ENCODE measurements at places on chromosomes 7 and 10. TPM values are rescaled to one million over a fixed set of nuclear protein-coding genes. Genes with fewer than 3 reads are reported as not detected.
A peak's percentile ranks its signal among the peaks of the same experiment; 100 is the strongest.

DNA sequence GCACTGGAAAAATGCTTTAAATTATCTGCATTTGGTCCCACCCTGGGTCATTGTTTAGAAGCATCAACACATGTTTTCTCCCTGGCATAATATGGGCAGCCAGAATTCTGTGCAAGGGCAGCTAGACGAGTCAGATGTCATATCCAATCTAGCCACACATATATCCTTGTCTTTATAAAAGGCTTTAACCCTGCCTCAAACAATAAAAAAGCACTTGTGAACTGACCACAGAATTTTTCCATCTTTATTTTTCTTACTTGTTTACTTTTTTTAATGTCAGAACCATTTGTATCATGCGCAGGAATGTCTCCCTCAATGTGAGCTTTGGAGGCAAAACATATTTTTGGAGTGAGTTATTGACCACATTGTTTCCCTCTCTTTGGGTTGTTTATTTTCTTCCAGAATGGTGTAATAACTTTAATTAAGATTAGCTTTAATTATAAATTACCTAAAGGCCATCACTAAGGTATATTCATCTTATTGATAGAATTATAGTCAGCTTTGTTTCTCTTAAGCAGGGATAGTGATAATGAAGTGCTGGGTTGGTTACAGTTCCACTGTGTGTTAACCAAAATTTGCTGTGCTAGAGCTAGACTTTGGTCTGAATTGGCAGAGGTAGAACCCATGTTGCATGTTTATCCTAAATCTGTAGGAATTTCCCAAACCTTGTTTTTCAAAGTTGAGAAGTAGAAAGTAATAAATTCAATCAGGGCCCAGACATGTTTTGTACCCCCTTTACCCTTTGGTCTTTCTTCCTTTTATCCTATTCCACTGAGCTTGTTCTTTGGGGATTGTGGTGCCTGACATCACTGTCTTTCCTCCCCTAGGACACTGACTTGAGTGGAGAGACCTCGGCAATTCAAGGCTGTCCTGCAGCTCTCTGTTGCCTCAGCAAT lies 1078.4 kb downstream of the KCNMA1 start:
- DNase-seq: no peak

Gene CCDC3
- 1.5 TPM for total RNA-seq

DNA sequence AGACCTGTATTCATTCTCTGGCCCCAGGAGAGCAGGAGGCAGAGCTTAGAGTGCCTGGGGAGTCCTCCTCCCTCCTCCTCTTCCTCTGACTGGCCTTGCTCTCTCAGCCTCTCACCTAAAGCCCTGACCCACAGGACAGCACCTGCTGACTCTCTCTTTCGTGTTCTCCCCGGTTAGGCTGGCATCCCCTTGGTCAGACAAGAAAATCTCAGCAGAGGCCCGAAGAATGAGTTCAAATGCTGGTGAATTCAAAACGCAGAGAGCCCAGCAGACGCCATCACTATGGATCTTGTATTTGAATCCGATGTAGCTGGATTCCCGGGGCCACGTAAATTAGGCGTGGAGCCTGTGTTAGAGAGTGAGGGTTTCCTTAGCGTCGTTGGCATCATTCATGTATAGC lies 255.3 kb downstream of the KLF6 start:
- no peak for DNase-seq

- no peak for DNase-seq
Measured at GRCh38 chr7:127710635-127711034, 58.6 kb downstream of the SND1 start.

Gene NPC1L1
- total RNA-seq: not detected

GRCh38 chr7:129263168-129263567 lies 38.3 kb downstream of the AHCYL2 start:
- no peak for DNase-seq

GRCh38 chr7:148472406-148472805 lies 118.2 kb upstream of the C7orf33 start:
- no peak for DNase-seq

DNA sequence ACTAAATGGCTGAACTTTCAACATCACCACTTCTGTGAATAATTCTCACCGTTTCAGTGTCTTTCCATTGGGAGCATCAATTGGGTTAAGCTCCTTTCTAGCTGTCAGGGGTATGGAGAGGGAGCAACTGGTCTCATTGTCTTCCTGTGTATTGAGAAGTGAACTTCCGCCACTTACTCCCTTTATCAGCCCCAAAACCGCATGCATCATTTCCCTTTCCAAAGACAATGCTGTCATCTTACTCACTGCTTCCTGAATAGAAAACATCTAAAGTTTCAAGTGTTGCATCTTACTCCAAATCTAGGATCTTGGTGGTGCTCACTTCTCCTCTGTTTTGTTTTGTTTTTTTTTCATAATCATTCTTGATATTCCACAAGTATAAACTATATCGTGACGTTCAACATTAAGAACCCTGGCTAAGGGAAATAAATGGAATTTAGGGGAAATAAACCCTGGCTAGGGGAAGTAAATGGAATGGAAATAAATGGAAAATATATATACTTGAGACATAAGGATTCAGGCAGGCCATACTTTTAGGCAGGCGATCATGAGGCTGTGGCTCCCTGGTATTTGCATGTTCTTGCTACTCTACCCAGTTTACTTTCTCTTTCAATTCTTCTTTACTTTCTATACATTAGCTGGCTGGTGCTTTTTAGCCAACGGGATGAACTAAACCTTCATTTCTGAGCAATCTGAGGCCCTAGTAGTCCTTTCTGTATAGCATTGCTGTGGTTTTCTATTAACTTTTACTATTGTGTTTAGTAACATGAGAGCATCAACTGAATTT lies 371.9 kb downstream of the BMPER start:
- no peak for DNase-seq

DNA sequence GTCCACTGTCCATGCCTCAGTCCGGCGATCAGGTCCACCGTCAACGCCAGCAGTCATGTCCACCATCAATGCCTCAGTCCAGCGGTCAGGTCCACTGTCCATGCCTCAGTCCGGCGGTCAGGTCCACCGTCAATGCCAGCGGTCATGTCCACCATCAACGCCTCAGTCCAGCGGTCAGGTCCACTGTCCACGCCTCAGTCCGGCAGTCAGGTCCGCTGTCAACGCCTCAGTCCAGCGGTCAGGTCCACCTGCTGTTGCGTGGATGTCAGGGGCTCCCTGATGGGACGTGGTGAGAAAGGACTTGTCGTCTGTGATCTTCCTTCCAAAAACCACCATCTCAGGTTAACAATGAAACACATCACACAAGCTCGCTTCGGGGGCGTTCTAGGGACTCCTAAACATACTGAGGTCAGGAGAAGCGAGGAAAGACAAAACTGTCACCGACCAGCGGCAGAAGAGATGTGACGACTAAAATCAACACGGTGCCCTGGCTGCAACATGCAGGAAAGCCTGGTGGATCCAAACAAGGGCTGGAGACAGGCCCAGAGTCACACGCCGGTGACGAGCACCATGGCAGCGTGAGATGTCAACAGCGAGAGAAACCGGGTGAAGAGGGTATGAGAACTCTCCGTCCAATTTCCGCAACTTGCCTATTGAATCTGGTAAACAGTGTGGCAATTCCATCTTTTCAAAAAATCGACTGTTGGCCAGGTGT lies 264.2 kb downstream of the MAD1L1 start:
- DNase-seq: no peak

- DNase-seq: no peak
Measured at GRCh38 chr7:19020711-19021110, 96.7 kb downstream of the TWIST1 start.

Gene GIMAP5
- total RNA-seq: 255 TPM

- no peak for DNase-seq
Measured at GRCh38 chr7:69598487-69599285, 411 bp downstream of the AUTS2 start.

Gene ITIH5
- 1.0 TPM for total RNA-seq

Gene ICA1
- 37.6 TPM for total RNA-seq

Gene PNLIPRP2
- total RNA-seq: not detected

DNA sequence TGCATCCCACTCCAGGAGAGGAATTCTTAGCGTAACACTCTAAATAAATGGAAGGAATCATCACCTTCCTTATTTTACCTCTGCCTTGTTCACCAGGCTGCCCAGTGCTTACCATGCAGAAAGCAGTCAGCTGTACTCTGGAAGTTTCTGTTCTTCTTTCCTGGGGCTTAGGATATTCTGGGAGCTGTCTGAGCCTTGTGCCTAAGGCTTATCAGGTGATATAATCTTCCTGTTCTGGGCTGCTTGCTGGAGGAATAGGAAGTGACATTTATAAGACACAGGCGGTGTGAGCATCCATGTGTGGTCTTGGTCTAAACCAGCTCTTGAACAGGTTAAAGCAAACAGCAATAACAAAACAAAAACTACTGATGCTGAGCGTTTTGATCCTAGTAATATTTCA lies 13.5 kb downstream of the KCTD7 start:
- no peak for DNase-seq

Gene STMP1
- 5.7 TPM for total RNA-seq

Gene REPIN1
- total RNA-seq: 60.3 TPM

GRCh38 chr10:119988333-119988732 lies 95.8 kb downstream of the SEC23IP start:
- DNase-seq: no peak

DNA sequence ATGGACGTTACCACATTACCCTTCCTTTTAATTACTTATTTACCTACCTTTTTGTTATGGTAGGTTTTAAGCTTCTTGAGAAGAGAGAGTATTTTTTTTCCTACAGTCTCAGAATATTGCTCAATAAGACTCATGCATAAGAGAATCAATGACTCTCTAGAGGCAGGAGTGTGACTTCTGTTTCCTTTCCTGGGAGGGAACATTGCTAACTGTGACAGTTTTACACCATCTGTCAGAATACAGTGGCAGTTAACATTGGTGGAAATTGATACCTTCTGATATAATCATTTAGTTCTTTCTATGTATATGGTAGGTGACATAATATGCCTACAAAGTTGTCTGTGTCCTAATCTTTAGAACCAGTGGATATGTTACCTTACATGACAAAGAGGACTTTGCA lies 348.7 kb upstream of the POT1 start:
- DNase-seq: no peak

- DNase-seq: peak; percentile 42
Measured at GRCh38 chr10:95253007-95253406, 37.8 kb downstream of the PDLIM1 start.

GRCh38 chr7:152969839-152970238 lies 210.3 kb downstream of the ACTR3B start:
- no peak for DNase-seq

DNA sequence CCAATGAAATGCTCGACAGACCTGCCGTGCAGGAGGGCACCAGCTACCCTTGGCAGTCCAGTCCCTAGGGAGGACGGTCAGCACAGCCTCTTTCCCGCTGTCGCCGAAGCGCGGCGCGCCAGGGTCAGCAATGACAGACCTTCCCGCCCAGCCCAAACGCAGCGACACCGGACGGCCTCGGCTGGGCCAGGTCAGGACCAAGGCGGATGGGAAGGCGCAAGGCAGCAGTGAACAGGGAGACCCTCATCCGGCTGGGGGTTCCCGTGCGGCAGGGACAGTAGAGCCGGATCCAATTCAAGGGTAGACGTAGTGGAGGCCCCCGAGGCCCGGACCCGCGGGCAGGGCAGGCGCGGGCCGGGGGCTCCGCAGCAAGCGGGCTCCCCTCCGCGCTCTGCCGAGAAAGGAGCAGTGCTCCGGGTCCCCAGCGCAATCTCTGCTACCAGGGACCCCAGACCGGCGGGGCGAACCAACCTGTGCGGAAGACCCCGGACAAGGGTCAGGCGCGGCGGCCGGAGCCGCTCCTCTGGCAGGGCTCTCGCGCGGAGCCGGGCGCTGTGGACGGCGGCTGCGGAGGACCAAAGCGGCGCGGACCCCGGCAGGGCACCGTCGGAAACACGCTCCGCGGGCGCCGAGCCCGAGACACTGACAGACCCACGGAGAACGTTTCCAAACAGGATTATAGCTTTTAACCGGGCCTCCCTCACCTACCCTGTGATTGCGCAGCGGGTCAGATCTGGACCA lies at the start of gene SEC31B:
TSS of gene SEC31B (minus strand) at position 551 of the 741 bp plus-strand sequence. CDS start 2,909 bp downstream, outside the sequence.
- DNase-seq: no peak

GRCh38 chr10:100847440-100847839 lies 65.3 kb upstream of the SLF2 start:
- no peak for DNase-seq

Gene IL6
- total RNA-seq: 0.39 TPM

DNA sequence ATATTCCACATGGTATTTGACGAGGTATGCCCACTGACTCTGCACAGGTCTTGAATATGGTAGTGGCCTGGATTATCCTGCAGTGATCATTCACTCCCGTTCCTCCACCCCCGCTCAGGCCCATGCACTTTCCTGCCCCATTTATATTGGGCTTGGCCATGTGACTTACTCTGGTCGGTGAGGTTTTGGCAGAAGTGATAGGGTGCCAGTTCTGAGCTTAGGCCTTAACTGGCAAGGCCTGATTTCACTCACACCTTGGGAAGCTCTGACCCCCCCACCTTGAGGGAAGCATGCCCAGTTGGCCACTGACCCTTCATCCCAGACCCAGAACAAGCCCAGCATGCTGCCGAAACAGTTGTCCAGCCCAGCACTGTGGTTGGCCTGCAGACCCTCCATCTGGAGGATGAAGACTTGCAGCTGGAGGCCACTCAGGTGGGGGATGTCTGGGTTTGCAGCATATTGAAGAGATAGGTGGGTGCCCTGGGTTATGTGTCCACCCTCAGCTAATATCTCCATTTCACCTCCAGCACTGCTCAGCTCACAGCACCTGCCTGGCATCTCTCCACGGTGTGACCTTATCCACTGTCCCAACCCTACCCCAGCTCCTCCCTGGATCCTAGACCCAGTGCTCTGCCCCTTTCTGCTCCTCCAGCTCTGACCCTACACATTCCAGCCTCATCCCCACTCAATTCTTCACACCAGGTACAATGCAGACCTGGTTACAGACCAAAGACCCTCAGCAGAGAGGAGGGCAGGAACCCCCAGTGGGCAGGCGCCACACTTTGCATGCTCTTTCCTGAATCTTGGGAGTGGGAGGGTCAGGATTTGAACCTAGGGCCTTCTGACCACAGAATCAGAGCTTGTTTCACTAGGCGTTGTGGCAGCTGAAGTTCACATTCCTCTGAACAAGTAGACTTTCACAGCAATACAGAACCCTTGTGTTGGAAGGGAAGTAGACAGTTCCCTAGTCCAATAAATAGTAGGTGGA lies 138.1 kb upstream of the CHST15 start:
- no peak for DNase-seq

GRCh38 chr7:90834771-90835170 lies 238.7 kb downstream of the CDK14 start:
- DNase-seq: no peak

GRCh38 chr10:11480687-11481086 lies 130.8 kb downstream of the USP6NL start:
- no peak for DNase-seq

DNA sequence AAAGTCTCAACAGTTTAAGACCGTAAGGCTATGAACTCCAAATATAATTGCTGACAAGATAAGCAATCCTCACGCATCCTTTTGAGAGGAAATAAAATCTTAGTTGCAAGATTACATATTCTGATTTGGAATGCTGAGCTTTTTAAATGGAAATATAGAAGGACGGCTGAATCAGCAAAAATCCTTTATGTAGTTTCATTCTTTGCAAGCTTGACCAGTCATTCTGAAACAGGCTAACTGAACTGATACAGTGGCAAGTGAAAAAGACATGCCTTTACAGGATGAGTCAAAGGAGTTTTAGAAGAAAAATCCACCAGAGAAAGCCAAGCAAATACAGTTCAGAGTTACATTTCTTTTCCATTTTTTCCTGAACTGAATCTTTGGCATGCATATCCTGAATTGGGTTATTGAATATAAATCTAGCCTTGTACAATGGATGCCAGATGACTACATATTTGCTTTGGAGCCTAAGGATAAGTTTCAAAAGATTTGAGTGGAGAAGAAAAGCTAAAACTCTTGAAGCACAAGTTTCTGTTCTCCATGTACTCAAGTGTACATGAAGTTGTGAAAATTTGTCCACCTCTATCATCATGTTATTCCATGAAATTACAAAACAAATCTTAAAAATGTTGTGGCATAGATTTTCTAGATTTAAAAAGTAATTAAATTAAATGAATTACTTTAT lies 4.4 kb downstream of the VIM start:
- no peak for DNase-seq
